ENCODE measurements at places on chromosomes 12 and 14. TPM values are rescaled to one million over a fixed set of nuclear protein-coding genes. Genes with fewer than 3 reads are reported as not detected.

CHGA gene
- not detected for total RNA-seq

IQSEC3 gene
- total RNA-seq: 0.50 TPM

- no peak for DNase-seq
Measured at GRCh38 chr12:15116983-15117382, 104.2 kb downstream of the RERG start.

- DNase-seq: peak; percentile 89
Measured at GRCh38 chr12:101876861-101877805, at the start of gene DRAM1. DRAM1 (plus strand) TSS chr12:101877580; CDS start chr12:101877790, 210 bp downstream.

DNA sequence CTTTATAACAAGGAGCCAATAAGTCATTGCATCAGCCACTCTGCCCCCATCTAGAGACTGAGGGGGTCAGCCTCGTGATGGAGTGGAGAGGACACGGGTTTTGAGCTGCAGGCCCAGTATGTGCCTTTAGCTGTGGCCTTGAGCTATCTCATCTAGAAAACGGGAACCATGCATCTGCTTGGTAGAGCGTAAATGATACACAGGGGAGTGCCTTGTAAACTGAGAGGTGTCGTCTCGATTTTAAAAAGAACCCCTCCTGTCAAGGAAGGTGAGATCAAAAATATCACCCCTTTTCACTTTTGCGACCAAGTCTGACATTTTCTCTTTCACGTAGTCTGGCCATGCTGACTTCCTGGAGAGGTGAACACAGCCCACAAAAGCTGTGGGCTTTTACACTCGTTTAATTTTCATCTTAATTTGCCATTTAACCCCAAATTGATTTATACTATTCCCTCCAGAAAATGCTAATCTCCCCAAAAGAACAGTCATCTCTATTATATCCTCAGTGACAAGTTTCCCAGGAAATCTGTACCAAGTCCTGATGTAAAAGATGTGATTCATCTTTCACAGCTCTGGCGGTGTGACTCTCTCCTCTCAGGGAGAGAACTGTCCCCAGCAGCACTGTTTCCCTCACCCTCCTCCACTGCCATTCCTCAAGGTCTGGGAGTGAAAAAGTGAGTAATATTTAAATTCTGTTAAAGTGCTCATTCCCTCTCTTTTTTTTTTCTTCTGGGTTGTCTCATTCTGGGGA is 30.6 kb downstream of the VCPKMT start:
- DNase-seq: no peak

GRCh38 chr12:122873540-122873939 is 22.4 kb downstream of the VPS37B start:
- no peak for DNase-seq

GRCh38 chr14:63573581-63573980 is 30.4 kb upstream of the PPP2R5E start:
- DNase-seq: no peak

Data from heart left ventricle (tissue), 16 donors.